Ureter (tissue), 1 donor: ENCODE measurements at places on chromosomes 2 and 18. TPM values are rescaled to one million over a fixed set of nuclear protein-coding genes. Genes with fewer than 3 reads are reported as not detected.

- DNase-seq = no peak
Measured at GRCh38 chr18:45689396-45689795, 34.6 kb upstream of the SLC14A1 start.

- peak; percentile 39 for DNase-seq
Measured at GRCh38 chr2:76953733-76954347, 568.3 kb downstream of the LRRTM4 start.

GRCh38 chr2:45651415-45652089, at the start of gene PRKCE:
PRKCE (plus strand) TSS chr2:45651675.
- DNase-seq = peak; percentile 75

- no peak for DNase-seq
Measured at GRCh38 chr18:12598181-12598930, 59.6 kb downstream of the SPIRE1 start.

DNA sequence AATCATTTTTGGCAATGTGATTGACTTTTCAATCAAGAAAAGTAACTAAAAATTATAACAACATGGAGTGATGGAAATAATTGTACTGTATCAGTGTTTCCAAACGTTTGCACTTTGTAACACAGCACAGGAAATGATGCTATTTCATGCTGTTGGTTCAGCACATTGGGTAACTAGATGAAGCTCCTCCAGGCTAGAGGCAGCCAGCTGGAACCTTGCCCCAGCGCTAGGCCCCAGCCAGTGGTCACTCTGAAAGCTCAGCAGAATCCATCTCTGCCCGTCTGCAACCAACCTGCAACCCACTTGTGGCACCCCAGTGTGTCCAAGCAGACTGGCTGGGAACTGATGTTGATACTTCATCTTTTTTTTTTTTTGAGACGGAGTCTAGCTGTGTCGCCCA, 15.3 kb downstream of the UNC50 start:
- no peak for DNase-seq

The STPG4 gene
- not detected for total RNA-seq

GRCh38 chr2:99851811-99852210, 290.6 kb downstream of the AFF3 start:
- no peak for DNase-seq

GRCh38 chr2:6325616-6326015, 540.1 kb downstream of the CMPK2 start:
- no peak for DNase-seq

- no peak for DNase-seq
Measured at GRCh38 chr18:926946-927345, 22.3 kb downstream of the ADCYAP1 start.

The NEU4 gene
- total RNA-seq = 0.49 TPM

DNA sequence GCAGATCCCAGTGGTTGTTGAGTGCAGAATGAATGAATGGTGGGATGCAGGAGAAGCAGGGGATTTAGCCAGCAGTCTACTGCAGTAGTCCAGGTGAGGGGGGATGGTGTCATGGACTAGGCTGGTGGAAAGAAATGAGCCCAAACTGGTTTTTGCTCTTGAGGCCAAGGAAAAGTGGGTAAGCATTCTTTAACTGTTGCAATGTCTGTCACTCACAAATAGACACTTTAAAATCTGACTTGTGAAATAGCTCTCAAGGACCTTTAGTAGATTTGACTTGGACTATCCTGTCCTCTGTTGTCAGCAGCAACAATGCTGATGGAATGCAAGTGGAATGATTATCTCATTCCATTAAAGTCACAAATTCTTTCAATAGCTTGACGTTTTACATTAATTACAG, 37.5 kb upstream of the STK17B start:
- DNase-seq = no peak

The RESP18 gene
- total RNA-seq = not detected

The CTLA4 gene
- total RNA-seq = 0.44 TPM
